Small intestine (tissue), 16 donors: ENCODE measurements at places on chromosomes 3 and 15.

DNA sequence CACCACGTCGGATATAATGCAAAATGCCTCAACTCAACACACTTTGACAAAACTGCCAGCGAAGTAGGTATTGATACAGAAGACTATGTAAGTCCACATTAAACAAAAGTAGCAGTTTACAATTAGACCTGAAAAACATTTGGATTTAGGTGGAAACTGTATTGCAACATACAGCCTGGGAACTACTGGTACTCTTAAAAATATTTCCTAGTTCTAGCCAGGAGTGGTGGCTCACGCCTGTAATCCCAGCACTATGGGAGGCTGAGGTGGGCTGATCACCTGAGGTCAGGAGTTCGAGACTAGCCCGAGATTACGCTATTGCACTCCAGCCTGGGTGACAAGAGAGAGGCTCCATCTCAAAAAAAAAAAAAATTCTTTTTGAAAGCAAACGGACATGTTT is 246.2 kb downstream of the ZBTB20 start:
- no peak for DNase-seq

- DNase-seq = peak; percentile 24
These were observed 66.5 kb downstream of the PLXNA1 start for GRCh38 chr3:127049393-127049792.

DNA sequence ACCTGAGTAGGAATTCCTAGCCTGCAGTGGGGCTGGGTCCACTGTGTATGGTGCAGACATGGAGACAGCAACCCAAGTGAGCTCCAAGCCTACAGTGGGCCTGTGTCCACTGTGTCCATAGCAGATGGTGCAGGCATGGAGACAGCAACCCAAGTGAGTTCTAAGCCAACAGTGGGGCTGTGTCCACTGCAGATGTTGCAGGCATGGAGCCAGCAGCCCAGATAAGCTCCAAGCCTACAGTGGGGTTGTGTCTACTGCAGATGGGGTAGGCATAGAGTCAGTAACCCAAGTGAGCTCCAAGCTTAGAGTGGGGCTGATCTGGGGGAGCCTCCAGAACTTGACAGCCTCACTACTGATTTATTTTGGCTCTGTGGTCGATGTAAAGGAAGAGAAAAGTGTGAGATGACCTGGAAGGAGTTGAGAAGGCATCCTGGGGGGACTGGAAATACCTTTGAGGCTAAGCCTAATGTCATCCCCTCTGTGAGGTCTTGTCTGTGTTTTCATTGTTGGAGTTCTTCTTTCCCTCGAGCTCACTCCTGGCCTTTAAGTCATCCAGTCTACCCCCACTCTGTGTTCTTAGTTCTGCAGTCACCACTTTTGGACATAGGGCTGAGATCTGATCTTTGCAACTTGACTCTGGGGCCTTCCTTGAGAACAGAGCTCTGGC is 22.4 kb upstream of the IL16 start:
- no peak for DNase-seq

- DNase-seq = peak; percentile 74
These were observed at the start of gene RASSF1 for GRCh38 chr3:50340448-50341329. Gene RASSF1 (minus strand): TSS chr3:50340836. CDS start chr3:50340805, 31 bp downstream.

- DNase-seq = no peak
These were observed 188.1 kb upstream of the NSMCE3 start for GRCh38 chr15:29457729-29458128.

DNA sequence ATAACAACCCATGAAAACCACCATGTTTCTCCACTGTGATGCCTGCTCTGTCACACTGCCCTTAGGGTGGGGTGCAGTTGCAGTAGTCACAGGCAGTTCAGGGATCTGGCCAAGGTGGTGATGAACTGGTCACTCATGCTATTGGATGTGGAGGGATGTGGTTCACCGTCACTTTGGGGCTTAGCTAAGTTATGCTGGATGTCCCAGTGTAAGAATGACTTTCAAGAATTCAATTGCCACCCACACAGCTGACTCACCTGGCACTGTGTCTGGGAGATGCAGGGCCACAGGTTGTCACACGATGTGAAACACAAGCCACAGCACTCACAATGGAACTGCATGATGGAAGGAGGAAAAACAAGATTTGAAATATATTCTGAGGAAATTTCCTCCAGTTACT is 146.1 kb upstream of the CTNNB1 start:
- DNase-seq = no peak

GRCh38 chr15:45641999-45642932 is 7.4 kb downstream of the SQOR start:
- no peak for DNase-seq

GRCh38 chr3:194224471-194225417 is 88.8 kb downstream of the HES1 start:
- DNase-seq = peak; percentile 35

- peak; percentile 70 for DNase-seq
These were observed 53.0 kb upstream of the GSK3B start for GRCh38 chr3:120147072-120147871.

DNA sequence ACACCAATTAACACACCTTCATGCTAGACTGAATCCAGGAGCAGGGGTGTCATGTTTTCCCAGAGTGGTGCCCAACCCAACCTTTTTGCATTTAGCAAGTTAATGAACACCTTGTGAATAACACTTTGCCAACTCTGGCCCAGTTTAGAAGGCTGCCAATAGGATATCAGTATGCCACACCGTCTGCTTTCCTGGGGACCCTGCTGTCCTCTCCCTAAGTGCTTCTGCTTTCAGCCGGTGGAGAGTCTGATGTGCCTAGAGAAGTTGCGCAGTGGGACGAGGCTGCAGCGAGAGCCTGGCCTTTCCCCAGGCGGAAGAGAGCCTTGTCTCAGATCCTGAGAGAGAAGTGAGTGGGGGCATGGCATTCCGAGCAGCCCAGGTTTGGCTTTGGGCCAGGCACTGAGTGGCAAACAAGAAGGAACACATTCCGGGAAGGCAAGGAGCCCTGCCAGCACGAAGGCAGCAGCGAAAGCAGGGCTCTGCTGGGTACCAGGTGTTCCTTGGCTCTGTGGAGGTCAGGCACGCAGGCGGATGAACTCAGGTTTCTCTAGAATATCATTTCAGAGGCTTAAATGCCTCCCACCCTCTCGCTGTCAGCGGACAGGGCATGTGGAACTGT is 36.9 kb downstream of the SENP8 start:
- DNase-seq = peak; percentile 75

GRCh38 chr3:51777985-51778384 is 1.1 kb downstream of the IQCF6 start:
- peak; percentile 1 for DNase-seq

GRCh38 chr3:130662501-130662996 is 84.1 kb downstream of the PIK3R4 start:
- DNase-seq = peak; percentile 16

DNA sequence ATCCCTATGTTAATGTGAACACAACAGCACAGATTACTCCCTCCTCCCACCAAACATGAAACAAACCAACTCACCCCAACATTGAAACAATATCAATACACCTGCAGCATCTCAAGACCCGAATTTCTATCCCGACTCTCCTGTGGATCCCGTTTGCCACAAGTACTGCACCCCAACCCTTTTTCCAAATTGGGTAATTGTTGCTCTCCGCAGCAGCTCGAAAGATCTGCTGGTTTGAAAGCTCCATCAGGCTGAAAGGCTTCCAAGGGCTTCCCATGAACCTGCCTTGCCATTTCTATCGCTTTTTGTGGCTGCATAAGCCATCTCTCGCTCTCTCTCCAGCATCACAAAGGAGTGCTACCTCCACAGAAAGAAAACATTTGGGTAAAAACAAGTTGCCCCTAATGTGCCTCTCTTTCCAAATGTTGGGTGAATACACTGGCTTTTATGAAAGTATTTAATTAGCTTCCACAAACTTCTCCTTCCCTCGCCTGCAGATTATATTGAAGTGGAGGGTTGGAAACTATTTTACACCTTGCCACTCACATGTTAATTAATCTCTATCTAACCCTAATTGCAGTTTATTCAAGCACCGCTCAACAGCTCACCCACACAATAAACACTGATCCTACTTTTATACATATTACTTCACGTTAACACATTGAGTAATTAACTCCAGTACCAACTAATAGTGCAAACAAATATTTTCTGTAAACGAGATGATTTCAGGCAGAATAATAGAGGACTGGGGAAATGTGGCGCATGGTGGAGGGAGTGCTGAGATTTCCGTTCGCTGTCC is 2.5 kb upstream of the FEZF2 start:
- DNase-seq = no peak

GRCh38 chr3:122927726-122928125 is 99.8 kb downstream of the SEMA5B start:
- DNase-seq = no peak

DNA sequence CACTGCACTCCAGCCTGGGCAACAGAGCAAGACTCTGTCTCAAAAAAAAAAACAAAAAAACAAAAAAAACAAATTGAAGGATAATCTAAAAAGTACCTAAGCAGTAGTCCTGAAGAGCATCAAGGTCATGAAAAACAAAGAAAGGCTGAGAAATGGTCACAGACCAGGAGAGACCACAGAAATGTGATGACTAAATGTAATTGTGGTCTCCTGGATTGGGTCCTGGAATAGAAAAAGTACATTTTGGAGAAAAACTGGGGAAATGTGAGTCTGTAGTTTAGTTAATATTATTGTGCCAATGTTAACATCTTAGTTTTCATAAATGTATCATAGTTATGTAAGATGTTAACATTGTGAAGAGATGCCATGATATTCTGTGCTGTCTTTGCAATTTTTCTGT is 267.5 kb upstream of the NR2E3 start:
- no peak for DNase-seq

DNA sequence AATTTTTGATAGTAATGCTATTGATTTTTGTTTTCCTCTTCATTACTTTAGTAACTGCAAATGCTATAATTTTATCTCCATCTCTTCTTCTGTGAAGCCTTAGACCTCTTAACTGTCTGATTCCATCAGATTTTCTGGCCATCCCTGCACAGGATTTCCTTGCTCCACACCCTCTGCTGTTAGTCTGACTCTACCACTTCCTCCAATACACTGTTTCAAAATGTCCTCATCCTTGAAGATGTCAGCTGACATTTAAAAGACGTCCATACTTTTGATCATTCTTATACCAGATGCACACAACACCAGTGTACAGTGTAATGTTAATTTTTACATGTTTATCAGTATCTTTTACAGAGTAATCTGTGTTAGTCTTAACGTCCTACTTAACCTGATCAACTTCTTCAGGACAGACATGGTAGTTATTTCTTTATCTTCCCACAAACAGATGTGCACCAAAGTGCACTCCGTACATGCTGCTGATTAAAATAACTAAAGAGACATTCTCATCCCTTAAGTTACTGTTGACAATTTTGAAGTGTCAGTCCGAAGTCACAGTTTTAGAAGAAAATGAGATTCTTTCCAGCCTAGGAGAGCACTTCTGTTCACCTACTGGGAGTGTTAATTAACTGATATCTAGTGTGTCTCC is 102.4 kb upstream of the RASGRP1 start:
- DNase-seq = no peak

- no peak for DNase-seq
These were observed 14.4 kb downstream of the NGLY1 start for GRCh38 chr3:25768851-25769250.

DNA sequence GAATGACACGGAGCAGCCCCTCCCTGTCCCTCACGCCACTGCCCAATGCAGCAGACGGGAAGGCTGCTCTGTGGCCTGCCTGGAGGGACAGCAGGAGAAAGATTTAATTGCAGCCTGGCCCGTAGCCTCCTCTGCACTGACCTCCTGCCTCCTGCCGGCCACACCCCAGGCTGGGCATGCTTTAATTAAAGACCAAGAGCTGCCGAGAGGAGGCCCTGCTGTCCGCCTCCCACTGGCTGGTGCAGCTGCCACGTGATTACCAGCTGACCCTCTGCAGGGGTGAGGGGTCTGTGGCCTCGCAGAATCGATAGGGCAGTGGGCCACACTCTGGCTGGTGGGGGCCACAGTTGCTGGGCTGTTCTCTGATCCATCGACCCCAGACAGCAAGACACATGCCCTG is 100.2 kb upstream of the PRR23E start:
- peak; percentile 5 for DNase-seq

GRCh38 chr3:45929042-45929679 is 14.1 kb upstream of the CXCR6 start:
- peak; percentile 51 for DNase-seq

DNA sequence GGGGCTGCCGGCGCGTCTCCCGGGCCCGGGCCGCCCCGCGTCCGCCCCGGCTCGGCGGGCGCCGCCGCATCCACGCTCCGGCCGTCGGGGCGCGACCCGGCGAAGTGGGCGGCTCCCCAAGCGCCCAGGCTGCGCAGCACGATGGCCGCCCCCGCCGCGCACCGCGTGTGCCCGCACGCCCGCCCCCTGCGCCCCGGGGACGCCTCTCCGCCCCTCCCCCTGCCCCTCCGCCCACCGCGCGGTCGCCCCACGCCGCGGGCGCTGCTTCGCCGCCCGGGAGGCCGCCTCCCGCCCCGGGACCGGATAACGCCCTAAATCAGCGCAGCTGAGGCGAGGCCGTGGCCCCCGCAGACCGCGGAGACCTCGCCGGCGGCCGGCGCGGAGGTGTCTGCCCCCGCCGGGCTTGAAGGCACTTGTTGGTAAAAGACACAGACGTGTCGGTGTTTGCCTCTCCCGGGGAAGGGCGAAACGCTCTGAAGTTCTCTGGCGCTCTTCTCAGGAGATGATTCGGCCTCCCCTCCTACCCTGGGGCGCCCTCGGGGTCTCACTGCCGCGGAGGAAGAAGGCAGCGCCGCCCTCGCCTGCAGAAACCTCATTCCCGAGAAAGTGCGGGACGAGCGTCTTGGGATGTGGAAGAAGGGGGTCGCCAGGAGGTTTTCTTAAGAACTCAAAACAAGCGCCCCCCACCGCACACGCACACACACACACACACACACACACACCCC is at the start of gene BNC1:
Gene BNC1, minus strand, starts transcription at position 106 of the 725 bp plus-strand sequence. Its CDS starts 36 bp downstream, at position 70.
- no peak for DNase-seq

GRCh38 chr15:85676342-85677098 is 118.2 kb downstream of the KLHL25 start:
- no peak for DNase-seq

DNA sequence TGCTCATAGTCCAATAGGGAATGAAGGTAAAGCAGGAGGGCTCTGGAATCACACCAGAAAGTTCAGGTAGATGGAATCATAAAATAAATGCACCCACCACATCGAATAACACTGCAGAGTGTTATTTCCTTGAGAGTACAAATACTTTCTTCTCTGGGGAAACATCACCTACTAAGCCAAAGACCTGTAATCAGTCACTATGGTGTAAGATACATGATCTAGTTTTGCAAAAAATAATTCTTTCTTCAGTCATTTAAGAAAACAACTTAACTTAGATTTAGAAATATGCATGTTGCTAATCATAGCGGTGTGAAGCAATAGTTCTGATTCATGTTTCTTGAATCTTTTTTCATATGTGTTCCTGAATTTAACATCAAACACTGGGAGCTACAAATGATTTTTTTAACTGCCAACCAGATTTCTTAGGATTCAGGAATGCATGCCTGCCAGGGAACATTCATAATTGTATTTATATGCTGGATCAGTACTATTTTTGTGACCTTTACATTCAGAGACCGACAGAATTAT is 40.2 kb upstream of the MEIS2 start:
- no peak for DNase-seq

GRCh38 chr15:99387421-99388168 is 136.3 kb downstream of the LRRC28 start:
- DNase-seq = no peak

GRCh38 chr3:189710620-189711402 is 79.6 kb downstream of the TP63 start:
- DNase-seq = no peak

- no peak for DNase-seq
These were observed 9.8 kb downstream of the VILL start for GRCh38 chr3:38000242-38000916.

GRCh38 chr15:79516155-79516554 is 84.0 kb downstream of the MINAR1 start:
- DNase-seq = no peak

GRCh38 chr3:129087138-129087702 is 26.6 kb downstream of the GP9 start:
- DNase-seq = no peak
